ENCODE measurements at places on chromosomes 3 and 15.

GRCh38 chr3:7146529-7146928 lies 285.6 kb downstream of the GRM7 start:
- DNase-seq = no peak

GRCh38 chr3:171373711-171374110 lies 86.5 kb downstream of the TNIK start:
- DNase-seq = no peak

- no peak for DNase-seq
Measured at GRCh38 chr3:40899286-40899712, 300.0 kb upstream of the CTNNB1 start.

DNA sequence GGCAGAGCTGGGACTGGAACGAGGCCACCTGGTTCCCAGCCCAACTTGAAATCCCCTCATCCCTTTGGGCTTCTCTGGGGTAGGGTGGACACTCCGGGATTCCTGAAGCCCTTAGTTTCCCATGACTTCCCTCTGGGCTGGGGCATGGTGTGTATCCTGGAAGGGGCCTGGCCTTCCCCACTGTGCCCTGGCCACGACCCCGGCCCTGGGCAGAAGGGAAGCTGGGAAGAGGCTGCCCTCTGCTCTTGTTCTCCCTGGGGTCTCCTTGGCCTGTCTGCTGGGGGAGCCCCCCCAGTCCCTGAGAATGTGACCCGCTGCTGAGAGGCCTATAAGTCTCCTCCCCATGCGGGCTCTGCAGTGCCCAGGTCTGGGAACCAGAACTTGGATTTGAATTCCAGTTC lies 104.9 kb downstream of the LINGO1 start:
- no peak for DNase-seq

GRCh38 chr3:65443739-65444446 lies 594.8 kb downstream of the MAGI1 start:
- DNase-seq = no peak

DNA sequence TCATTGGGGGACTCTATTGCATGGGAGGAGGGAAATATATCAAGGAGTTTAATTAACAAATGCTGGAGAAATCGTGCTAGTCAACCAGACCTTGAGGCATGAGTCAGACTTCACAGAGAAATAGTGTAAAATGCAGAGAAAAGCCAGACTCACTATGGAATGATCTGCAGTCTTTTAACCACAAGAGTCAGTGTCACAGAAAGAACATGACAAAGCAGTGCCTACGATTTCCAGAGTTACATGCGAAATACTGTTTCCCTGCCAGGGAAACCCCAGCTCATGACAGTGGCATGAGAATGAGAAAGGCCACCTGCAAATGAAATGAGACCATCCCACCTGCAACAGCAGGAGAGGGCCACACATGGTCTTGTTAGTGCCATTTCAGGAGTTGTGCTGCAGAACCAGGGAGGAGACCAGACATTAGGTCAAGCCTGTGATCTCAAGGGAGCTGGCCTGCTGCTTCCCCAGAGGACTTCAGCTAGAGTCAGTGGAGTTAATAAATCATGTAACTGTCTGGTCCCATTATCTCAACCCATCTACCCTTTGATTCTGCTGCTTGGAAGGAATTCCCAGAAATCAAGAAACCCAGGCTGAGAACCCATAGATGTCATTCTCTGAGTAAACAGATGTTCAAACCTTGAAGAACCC lies 79.0 kb downstream of the ERC2 start:
- no peak for DNase-seq

DNA sequence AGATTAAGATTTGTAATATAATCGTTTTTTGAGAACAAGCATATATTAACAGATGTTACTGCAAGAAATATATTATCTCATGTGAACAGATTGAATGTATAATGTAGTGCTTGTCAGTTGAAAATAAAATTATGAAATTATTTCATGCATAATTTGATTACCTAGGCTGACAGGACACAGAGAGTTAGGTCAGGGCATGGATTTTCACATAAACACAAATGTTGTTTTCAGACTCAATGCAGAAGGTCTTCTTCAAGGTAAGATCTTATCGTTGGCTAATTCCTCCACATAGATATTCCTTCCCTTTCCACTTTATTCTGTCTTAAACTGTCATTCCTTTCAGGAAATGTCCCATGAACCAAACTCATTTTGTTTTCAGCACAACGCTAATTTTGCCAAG lies 20.1 kb upstream of the TM4SF1 start:
- DNase-seq = no peak

- DNase-seq = no peak
Measured at GRCh38 chr3:10645800-10646199, 140.4 kb upstream of the ATP2B2 start.

GRCh38 chr3:80550174-80550573 lies 782.4 kb upstream of the ROBO1 start:
- no peak for DNase-seq

GRCh38 chr15:99320374-99321215 lies 69.3 kb downstream of the LRRC28 start:
- DNase-seq = no peak

- DNase-seq = no peak
Measured at GRCh38 chr3:50330330-50330729, 2.3 kb upstream of the TUSC2 start.

GRCh38 chr3:51390246-51391074 lies 625 bp upstream of the RBM15B start:
- DNase-seq = peak; percentile 70

DNA sequence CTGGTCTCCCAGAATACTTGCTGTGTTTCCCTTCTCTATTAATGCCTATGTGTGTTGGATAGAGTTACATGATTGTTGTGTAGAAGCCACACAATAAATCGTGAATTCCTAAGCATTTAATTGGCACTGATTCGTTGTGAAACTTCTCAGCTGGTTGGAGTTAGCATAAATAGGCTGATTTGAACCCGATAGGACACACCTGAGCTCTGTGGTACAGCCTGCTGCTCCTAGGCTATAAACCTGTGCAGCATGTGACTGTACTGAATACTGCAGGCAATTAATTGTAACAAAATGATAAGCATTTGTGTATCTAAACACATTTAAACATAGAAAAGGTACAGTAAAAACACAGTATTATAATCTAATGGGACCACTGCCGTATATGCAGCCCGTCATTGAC lies 4.9 kb downstream of the ACAD11 start:
- no peak for DNase-seq

DNA sequence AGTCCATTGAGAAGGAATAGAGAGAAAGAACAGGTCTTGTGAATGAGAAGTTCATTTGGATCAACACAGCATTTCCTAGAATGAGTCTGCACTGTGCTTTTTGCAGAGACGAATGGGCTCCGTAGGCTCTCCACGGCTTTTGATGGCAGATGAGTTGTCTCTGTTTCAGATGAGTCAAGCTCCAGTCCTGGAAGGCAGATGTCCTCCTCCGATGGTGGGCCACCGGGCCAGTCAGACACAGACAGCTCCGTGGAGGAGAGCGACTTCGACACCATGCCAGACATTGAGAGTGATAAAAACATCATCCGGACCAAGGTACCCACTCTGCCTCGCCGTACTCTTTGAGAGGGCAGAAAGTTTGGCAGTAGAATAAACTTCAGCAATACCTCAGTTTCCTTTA lies 70.5 kb downstream of the SIDT1 start:
- DNase-seq = no peak

- DNase-seq = no peak
Measured at GRCh38 chr3:50474717-50475116, 28.7 kb downstream of the CACNA2D2 start.

DNA sequence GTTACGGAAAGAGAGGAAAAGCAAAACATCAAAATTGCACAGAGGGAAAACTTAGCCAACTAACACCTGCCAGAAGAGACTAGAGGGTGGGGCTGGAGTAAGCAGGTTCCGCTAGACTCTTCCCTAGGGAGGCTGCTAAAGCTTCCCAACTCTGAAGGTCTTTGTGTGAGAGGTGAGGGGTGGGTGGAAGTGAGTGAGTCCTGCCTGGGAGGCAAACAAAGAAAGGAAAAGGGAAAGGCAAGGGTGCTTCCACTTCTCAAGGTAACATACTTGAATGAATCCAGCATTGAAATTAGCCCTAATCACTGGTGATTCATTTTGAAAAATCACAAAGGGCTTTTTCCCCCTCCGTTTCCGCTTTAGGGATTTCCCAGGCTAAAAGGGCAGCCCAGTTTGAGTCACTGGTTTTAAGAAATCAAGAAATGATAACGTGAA lies 220.5 kb upstream of the ADAMTS9 start:
- DNase-seq = no peak

DNA sequence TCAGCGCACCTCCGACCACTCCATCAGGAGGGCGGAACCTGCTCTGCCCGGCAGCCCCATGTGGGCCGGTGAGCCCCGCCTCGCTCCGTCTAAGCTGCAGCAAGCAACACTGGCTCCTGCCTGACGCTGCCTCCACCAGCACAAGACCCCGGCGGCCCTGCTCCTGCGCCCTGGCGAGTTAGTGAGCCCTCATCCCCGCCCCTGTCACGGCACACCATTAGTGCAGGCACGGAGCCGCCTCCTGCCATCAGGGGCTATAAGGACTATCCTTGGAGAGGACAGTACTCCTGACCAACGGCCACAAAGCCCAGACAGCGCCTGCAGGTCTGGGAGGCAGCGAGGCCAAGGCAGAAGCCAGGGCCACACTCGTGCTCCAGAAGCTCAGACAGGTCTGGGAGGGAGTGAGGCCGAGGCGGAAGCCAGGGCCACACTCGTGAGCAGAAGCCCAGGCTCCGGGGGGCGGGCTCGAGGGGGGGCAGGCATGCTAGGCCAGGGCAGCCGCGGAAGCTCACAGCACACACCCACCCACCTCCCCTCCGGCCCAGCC lies 39.4 kb downstream of the TNK2 start:
- no peak for DNase-seq

- no peak for DNase-seq
Measured at GRCh38 chr15:84929795-84930603, 45.5 kb downstream of the SLC28A1 start.

DNA sequence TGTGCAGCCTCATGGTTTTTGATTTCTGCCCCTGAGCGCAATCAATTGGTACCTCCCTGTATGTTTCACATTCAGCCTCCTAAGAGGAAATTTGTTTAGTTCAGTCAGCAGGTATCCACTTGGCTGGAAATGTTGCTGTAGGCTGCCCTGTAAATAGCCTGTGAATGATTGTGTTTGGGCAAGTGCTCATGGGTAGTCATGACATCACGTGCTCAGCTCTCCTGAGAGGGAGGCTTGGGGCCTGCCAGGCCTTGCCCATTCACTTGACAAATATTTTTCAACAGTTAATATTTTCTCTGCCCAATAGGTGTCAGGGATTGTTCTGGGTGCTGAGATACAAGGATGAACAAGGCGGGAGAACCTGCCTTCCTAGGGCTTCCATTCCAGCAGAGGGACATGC lies 13.3 kb downstream of the HRH1 start:
- no peak for DNase-seq

- no peak for DNase-seq
Measured at GRCh38 chr3:87206070-87206469, 21.0 kb upstream of the CHMP2B start.

All from vagina (tissue), 2 donors.